ENCODE measurements at places on chromosomes 1 and 21. TPM values are rescaled to one million over a fixed set of nuclear protein-coding genes. Genes with fewer than 3 reads are reported as not detected.

DNA sequence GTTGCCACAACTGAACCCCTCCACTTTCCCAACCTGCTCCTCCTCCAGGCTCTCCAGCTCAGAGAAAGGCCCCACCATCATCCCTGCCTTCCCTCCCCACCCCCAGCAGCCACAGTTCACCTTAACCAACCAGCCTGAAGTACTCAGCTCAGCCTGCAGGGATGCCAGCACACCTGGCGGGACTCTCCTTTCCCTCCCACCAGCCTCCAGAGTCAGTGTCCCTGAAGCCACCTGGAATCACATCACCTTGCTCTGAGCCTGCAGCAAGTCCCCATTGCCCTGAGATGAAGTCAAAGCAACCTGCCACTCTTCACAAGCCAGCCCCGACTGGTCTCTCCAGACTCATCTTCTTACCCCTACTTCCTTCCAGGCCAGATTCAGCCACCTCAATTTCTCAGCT is 26.2 kb upstream of the ZC3H12A start:
- DNase-seq = no peak

DNA sequence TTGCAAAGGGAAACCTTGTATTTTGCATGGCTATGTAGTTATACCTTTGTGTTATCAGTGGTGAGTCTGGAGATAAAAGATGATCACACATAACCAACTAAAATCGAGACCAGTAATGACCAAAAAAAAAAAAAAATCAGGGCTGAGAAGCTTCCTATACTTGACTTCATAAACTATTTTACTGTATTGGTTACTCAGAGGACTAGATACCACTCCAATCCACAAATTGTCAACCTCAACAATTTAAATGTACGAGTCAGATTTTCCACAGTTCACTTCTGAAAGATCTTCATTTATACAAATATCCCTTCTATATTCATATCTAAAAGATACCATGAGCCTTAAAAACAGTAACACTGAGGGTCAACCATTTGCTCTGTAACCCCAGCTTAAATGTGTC is 71.7 kb downstream of the NRIP1 start:
- no peak for DNase-seq

GRCh38 chr1:29901624-29902325 is 665.5 kb downstream of the PTPRU start:
- no peak for DNase-seq

- no peak for DNase-seq
These were observed 188.5 kb downstream of the TGFBR3 start for GRCh38 chr1:91697416-91697815.

Gene DMRTA2
- total RNA-seq = 0.43 TPM

Gene PTGFRN
- 61.1 TPM for total RNA-seq

All from myocyte (in vitro differentiated cells).